ENCODE measurements at places on chromosomes 2 and 18.

DNA sequence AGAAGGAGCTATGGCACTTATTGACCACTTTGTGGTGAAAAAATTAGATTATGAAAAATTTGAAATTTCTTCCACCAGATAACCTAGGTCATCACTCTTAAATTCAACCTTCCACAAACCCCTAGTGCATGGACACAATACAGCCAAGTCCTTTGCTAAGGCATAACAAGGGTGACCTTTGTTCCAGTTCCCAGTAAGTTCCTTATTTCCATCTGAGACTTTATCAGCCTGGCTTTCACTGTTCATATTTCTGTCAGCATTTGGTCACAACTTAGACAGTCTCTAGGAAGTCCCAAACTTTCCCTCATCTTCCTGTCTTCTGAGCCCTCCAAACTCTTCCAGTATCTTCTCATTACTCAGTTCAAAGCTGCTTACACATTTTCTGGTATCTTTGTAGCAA is 132.5 kb downstream of the TRABD2A start:
- no peak for DNase-seq

DNA sequence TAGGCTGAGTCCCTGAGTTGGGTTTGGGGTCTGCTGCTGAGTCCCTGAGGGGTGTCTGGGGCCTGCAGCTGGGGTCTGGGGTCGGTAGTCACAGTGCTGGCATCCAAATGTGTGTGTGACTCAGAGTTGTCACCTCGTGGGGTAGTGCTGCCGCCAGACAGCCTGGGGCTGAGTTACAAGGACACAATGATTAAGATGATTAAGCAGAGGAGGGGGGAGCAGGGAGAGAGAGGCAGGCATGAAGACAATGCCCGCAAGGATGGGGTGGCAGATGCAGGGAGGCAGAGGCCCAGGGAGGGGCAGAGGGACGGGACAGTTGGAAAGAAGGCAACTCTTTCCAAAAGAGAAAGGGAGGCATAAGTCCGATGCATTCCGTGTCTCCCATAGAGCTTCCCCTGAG is 120.2 kb downstream of the CELF4 start:
- DNase-seq: peak; percentile 20

- DNase-seq: no peak
These were observed 277.3 kb upstream of the DOK6 start for GRCh38 chr18:69123421-69123820.

DNA sequence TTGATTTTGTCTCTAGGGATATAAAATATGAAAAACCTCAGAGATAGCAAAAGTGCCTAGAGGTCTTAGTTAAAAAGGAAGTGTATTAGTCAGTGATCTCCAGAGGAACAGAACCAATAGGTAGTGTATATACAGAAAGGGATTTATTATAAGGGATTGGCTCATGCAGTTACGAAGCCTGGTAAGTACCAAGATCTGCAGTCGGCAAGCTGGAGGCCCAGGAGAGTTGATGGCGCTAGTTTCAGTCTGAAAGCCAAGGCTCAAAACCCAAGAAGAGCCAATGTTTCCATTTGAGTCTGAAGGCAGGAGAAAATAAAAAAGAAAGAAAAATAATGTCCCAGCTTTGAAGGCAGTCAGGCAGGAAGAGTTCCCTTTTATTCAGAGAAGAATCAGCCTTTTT is 93.3 kb downstream of the COLEC12 start:
- DNase-seq: no peak

DNA sequence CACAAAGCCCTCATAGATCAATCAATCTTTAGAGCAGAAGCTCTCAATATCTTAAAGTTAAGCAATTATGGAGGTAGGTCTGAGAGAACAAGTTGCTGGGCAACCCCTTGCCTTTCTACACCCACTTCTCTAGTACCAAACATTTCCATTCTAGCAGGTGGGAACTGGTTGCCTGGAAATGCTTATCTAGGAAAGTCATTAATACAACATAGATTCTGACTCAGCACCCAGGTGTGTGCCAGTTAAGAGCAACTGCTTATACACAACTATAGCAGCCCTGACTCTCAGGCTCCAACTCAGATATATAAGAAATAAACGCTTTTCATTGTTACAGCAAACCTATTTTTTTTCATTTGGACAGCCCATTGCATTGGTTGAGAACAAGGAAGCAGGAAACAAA is 237.7 kb downstream of the IRS1 start:
- no peak for DNase-seq

DNA sequence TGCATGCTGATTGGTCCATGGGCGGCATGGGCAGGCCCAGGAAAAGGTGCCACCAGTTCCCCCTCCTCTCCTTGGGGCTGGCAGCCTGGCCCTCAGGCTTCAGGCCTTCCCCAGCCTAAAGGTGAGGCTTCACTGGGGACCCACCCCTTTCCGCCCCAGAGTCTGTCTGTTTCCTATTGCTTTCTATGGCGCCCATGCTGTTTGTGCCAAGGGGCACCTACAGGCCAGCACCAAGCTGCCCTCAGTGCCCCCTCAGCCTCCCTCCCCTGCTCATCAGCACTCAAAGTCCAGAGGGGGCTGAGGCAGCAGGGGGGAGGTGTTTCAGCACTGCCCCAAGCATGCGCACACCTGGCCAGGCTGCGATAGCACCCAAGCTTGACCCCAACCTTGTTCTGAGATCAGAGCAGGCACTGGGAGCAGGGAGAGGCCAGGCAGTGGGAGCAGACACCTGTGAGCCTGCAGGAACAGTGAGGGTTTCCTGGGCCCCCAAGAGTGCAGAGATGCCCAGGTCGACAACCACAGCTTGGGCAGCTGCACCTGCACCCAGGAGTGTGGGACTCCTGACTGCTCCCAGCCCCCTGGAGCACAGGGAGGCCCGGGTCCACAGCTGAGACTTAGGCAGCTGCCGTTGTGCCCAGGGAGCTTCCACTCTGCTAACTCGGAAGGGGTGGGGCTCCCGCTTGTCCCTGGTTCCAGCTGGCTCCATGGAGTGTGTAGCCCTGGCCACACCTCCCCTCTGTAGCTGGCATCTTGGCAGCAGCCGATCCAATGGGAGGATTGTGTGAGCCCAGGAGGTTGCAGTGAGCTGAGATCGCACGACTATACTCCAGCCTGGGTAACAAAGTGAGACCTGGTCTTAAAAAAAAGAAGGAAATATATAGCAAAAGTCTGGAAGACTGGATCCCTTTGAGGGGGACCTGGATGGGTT is 69.1 kb downstream of the NCAPH start:
- DNase-seq: peak; percentile 49
